ENCODE measurements at places on chromosomes 4 and X.

DNA sequence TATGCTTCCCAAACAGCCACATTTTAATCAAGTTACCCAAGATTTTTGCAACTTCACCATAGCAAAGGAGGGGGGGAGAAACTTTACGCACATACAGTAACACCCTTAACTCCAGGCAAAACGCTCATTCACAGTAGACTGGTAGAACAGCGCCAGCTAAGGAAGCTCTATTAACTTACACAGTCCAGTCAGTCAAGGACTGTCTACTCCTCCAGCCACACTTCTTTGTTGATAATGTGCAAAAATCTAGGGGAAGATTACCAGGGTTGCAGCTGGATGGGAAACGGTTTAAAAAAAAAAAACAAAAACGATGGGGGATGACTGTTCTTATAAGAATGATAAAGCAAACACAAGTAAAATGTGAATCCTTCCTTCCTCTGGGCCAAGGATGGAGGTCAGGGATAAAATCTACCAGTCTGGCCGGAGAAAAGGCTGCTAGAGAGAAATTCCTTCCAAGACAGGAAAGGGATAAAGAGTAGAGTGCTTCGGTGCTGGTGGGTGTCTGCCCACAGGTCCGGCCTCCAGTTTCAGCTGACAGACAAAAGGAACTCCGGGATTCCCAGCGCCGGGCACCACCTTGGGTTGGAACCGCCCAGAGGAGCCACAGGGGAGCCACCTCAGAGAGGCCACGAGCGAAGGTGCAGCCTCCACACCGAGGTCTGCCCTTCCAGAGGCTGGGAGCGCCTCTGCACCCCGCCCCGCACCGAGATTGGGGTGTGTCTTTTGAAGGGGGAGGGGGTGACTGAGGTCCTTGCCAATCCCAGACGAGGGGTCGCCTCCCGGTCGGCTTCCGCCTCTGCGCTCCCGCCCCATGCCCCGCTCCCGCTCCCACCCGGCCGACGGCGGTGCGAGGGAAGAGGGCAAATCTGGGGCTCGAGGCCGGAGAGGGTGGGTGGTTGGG is 811 bp downstream of the ANKRD50 start:
- no peak for DNase-seq

DNA sequence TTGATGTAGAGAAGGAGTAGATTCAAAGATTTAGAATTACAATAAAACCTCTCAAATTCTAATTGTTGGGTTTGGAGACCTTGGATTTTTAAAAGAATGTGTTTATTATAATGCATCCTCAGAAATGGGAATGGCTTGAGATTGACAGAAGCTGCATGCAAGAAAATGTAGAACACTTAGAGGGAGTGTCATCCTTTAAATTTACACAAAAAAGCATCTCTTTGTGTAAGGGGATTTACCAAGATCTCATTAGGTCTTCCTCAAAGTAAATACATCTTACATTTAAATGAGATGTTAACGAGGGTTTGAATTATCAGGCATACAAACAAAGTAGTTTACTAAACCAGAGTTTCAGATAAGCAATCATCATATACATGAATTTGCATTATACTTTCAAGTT is 615.0 kb downstream of the FAM133A start:
- no peak for DNase-seq

- DNase-seq = no peak
Measured at GRCh38 chrX:65524139-65524538, 10.4 kb downstream of the LAS1L start.

GRCh38 chr4:47313384-47313783 is 150.1 kb downstream of the COMMD8 start:
- no peak for DNase-seq

All from activated CD4-positive, alpha-beta T cell treated with anti-CD3 and anti-CD28 coated beads, Interleukin-2, amount 50 U/mL, for 24 hours (primary cell).